ENCODE measurements at places on chromosomes 11 and 22.

DNA sequence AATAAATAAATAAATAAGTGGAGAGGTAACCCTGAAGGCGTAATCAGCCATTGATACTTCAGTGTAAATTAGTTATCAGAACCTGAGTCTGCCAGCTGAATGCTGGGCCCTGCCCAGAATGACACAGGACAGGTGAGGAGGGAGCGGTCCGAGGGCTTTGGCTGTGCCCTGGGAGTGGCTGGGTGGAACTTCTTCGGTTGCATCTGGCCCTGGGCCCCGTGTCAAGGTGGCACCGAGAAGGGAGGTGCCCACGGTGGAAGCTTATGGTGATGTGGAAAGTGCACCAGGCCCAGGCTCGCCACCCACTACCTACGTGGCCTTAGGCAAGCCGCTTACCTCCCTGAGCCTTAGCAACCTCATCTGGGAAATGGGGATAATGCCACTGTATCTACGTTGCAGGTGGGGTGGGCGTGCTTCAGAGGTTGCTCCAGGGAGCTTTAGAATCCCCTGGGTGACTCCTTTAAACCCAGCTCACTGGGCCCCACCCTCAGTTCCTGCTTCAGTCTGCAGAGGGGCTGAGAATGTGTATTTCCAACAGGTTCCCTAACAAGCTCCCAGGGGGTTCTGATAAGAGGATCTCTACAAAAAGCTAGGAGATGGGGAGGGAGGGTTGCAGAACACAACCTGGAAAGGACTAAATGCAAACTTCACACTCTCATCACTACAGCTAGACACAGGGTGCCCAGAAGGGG lies 38.8 kb downstream of the TXN2 start:
- DNase-seq, result no peak

- DNase-seq, result no peak
Observed at GRCh38 chr11:131822506-131822905, 452.1 kb downstream of the NTM start.

DNA sequence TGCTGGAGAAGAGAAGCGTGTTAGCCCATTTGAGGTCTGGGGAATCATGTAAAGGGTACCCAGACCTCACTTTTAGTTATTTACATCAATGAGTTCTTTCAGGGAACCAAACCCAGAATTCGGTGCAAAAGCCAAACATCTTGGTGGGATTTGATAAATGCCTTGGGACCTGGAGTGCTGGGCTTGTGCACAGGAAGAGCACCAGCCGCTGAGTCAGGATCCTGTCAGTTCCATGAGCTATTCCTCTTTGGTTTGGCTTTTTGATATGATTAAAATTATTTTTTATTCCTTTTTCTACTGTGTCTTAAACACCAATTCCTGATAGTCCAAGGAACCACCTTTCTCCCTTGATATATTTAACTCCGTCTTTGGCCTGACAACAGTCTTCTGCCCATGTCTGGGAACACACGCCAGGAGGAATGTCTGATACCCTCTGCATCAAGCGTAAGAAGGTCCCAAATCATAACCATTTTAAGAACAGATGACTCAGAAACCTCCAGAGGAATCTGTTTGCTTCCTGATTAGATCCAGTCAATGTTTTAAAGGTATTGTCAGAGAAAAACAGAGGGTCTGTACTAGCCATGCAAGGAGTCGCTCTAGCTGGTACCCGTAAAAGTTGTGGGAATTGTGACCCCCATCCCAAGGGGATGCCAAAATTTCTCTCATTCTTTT lies 65.2 kb downstream of the ALX4 start:
- no peak for DNase-seq

GRCh38 chr11:72223615-72224563 lies 678 bp upstream of the INPPL1 start:
- DNase-seq, result no peak

GRCh38 chr11:241634-242033 lies 4.9 kb downstream of the PSMD13 start:
- DNase-seq, result no peak

DNA sequence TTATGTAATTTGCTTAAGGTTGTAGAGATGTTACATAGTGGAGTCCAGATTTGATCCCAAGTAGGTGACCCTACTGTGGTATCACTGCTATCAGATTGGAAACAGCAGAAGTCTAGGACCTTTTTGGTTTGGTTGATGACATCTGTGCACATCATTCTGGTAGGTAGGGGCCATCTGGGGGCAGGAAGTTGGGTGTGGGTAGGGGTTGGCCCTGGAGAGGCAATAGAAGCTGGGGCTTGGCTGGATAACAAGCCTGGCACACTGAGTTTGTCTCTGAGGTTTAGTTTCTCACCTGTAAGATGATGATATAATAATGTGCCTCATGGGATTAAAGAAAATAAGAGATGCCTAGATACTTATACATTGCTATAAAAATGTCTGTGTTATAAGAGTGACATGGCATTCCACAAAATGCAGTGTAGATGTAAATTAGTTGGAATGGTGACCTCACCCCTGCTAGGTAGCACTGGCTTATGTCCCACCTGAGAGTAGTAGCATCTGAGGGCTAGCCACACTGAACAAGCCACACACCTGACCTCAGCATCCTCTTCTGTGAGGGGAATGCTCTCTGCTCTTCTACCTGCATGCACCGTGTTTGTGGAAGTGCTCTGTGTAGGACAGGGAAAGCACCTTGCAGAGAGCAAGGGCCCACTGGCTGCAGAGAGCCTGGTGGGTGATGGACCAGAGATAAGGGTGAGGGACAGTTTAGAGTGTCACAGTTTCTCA lies 36.9 kb downstream of the PTPRJ start:
- DNase-seq, result no peak

DNA sequence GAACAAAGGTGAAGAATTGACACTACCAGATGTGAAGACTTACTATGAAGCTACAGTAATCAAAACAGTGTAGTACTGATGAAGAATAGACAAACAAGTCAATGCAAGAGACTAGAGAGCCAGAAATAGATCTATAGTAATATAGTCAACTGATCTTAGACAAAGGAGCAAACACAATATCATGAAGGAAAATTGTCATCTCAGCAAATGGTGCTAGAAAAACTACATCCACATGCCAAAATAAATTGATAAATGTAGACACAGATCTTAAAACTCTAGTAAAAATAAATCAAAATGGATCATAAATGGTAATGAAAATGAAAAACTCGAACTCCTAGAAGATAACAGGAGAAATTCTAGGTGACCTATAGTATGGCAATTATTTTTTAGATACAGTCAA lies 609.5 kb downstream of the NELL1 start:
- no peak for DNase-seq

DNA sequence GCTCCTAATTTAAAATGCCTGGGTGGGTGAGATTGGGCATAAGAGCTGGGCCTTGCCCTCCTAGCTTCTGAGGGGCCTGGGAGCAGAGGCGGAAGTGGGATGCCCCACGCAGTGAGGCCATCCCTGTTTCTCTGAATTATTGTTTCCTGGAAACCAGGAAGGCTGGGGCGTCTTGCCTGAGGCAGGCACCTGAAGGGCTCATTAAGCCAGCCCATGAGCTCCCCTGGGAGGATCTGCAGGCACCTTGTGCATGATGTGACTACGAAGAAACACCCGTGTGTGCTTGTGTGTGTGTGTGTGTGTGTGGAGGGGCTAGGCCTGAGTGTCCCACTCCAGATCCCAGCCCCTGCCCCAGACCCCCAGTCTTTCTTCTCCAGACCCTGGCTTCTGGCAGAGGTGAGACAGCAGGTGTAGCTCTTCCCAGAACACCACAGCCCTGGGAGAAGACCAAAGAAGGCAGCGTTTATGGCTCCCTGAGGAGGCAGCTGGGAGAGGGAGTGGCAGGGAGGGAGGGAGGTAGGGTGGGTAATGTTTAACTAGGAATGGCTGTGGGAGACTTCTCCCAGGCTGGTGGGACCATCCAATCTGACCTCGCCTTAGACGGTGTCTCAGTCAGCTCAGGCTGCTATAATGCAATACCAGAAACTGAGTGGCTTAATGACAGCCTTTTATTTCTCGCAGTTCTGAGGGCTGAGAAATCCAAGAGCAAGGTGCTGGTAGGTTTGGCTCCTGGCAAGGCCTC lies 2.1 kb upstream of the BATF2 start:
- DNase-seq, result peak; percentile 19

GRCh38 chr11:106961048-106961447 lies 57.2 kb downstream of the GUCY1A2 start:
- no peak for DNase-seq

- no peak for DNase-seq
Observed at GRCh38 chr11:44775985-44776446, 49.3 kb downstream of the TSPAN18 start.

- DNase-seq, result no peak
Observed at GRCh38 chr11:134293119-134294113, 17.2 kb downstream of the GLB1L3 start.

GRCh38 chr11:62372871-62373270 lies 35.6 kb downstream of the ASRGL1 start:
- no peak for DNase-seq

GRCh38 chr22:41367039-41367679 lies 14.6 kb upstream of the TEF start:
- DNase-seq, result peak; percentile 78

DNA sequence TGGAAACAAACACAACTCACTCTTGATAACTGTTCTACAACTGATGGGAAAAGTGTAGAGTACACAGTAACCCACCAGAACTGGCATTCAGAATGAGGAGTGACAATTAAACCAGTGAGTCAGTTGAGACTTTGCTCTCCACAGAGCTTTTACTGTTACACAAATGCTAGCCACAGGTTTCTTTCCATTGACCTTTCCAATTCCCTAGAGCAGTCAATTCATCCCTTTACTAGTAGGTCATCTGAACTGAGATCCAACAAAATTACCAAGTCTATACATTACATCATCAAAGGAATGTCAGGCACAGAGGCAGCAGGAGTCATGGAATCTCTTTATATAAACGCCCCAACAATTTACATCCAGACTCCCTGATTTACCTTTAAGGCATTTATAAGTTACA lies 65.9 kb downstream of the PHF21A start:
- no peak for DNase-seq

- no peak for DNase-seq
Observed at GRCh38 chr11:9022961-9023680, 19.3 kb upstream of the NRIP3 start.

DNA sequence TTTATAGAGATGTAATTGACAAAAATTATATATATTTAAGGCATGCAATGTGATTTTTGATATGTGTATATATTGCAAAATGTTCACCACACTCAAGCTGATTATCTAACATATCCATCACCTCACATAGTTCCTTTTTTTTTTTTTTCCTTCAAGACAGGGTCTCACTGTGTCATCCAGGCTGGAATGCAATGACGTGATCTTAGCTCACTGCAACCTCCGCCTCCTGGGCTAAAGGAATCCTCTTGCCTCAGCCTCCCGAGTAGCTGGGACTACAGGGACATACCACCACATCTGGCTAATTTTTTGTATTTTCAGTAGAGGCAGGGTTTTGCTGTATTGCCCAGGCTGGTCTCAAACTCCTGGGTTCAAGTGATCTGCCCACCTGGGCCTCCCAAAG lies 65.1 kb upstream of the SLC35C1 start:
- no peak for DNase-seq

DNA sequence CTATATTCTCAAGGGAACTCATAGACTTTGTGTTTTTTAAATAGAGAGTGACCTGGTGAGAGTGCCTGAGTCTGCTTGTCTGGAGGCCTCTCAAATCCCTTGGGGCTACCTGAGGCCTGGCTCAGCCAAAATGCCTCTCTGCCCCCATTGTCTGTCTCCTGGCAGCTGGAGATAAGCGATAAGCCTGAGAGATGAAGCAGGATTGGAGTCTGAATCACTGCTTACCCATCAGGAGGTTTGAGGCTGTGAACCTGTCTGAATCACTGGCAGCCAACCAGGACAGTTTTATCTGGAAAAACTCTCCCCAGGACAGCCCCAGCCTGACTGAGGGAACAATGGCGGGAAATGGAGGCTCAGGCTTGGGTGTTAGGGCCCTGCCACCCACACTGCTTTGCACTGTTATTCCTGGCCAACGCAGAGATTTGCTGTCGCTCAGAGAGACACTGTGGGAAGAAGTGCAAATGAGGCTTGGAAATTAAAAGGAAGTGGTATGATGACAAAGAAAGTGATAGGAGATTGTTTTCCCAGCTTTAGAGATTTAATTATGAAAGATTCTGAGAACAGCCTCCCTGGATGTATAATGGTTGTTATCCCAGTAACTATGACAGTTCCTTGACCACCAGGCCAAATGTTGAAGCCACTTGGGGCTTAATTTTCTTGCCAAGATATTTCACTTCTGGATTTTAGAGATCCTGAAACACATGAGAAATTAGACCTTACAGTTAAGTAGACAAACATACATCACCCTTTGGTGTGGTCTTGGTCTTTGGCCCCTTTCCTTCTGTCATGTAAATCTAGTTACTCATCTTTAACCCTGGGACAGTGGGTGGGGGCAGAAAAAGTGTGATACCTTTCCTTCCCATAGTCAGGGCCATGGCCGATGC lies 102.1 kb downstream of the RASSF10 start:
- peak; percentile 19 for DNase-seq

DNA sequence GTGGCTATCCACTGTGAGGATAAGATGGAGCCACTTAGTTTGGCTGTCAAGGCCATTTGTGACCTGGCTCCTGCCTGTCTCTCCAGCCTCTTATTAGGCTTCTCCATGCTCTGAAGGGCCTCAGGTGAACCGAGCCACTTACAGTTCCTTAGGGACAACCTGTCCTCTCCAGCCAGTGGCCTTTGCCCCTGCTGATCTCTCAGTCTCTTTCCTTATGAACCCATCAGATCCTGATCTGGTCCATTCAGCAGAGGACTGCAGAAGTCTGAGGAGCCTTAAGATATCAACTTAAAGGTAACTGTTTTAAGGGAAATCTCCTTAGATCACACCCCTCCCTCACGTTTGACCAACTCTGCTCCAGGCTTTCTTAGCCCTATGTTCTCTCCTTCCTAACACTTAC lies 2.4 kb downstream of the DUSP18 start:
- DNase-seq, result no peak

DNA sequence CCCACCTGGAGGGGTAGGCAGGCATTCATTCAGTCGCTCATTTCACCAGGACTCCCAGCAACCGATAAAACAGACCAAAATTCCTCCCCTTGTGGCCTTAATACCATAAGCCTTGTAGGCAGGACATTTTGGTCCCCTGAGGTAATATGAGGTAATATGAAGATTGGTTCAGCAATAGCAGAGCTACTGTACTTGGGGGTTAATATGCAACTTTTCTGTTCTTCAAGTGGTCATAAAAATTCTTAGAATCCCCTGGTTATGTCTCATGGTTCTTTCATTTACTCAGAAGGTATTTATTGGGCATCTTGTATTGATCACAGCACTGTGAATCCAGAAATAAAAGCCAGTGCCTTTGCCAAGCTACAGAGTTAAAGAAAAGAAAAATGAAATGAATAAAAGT lies 29.8 kb downstream of the SHISA8 start:
- no peak for DNase-seq
